Hepatocyte (in vitro differentiated cells): ENCODE measurements at places on chromosomes 7 and 10.

DNA sequence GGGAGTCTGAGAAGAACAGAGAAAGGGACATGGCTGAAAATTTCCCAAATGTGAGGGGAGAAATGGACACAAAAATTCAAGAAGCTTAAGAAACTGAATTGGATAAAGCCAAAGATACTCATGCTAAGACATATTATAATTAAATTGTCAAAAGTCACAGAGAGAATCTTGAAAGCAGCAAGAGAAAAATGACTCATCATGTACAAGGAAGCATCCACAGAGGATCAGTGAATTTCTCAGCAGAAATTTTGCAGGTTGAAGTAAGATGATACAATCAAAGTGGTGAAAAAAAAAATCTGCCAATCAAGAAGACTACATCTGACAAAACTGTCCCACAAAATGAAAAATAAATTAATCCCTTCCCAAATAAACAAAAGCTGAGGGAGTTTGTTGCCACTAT, 56.8 kb downstream of the MPP7 start:
- no peaks in the 10 kb centered on the region for H3K4me1 ChIP-seq
- H3K27ac ChIP-seq, result no peak overlapping the region
- no peak for DNase-seq
- H3K36me3 ChIP-seq, result no peaks in the 10 kb centered on the region
- H3K27me3 ChIP-seq, result no peaks in the 10 kb centered on the region

DNA sequence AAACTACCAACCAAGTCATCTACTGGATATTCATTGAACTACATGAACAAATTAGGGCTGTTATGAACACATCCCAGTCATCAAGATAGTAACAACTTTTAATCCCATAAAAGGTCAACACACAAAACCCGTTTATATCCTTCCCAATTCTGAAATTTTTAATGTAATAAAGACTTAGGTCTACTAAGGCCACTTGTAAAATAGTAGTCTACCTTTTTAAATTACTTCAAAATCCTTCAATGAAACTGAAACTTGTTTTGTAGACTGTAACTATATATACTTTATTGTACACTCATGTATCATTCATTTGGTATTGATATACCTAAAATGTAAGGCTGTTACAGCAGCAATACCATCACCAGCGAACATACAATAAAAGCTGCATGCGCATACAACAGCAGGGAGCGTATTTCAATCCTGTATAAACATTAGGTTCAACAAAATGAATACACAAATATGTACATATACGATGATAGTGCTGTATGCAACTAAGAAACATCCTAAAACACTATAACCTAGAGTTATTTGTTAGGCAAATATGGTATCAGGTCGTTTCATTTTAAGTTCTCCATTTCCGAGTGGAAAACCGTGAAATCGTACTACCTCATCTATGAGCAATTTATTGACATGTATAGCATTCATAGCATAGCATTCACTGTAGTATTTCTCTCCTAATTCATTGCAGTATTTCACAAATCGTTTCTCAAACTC, 973 bp downstream of the ATAD1 start:
- peak overlapping the region; percentile 97 for H3K27ac ChIP-seq
- DNase-seq, result no peak
- no peaks in the 10 kb centered on the region for H3K27me3 ChIP-seq
- peak overlapping the region; percentile 59 for H3K4me3 ChIP-seq

GRCh38 chr10:90424730-90425129, 433.1 kb downstream of the HTR7 start:
- H3K27ac ChIP-seq, result no peak overlapping the region
- H3K27me3 ChIP-seq, result no peaks in the 10 kb centered on the region

DNA sequence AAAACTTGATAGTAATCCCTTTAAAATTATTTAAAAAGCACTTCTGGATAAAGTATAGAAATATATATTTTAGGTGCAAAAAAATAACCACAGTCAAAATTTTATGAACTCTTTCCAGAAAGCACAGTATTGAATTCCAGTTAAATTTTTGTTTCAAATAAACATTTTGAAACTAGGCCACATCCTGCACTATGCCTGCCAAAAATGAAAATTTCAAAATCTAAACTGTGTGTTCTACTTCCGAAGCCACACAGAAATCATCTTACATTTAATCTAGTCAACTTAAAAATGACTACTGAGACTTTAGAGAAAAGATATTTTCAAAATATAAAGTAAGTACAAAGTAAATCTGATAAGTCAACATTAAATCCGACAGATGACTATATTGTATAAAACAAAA, 50.0 kb downstream of the MAGI2 start:
- H3K27me3 ChIP-seq, result no peaks in the 10 kb centered on the region
- no peaks in the 10 kb centered on the region for H3K36me3 ChIP-seq

GRCh38 chr7:88167223-88167622, 52.6 kb downstream of the SRI start:
- no peak overlapping the region for H3K4me3 ChIP-seq
- H3K27me3 ChIP-seq, result no peaks in the 10 kb centered on the region
- H3K36me3 ChIP-seq, result no peaks in the 10 kb centered on the region
- no peaks in the 10 kb centered on the region for H3K4me1 ChIP-seq
- no peak for DNase-seq
- H3K27ac ChIP-seq, result no peak overlapping the region

- DNase-seq, result no peak
- no peaks in the 10 kb centered on the region for H3K36me3 ChIP-seq
- no peaks in the 10 kb centered on the region for H3K4me1 ChIP-seq
Observed at GRCh38 chr7:20894806-20895205, 108.1 kb upstream of the SP8 start.
